ENCODE measurements at places on chromosomes 3 and 15. TPM values are rescaled to one million over a fixed set of nuclear protein-coding genes. Genes with fewer than 3 reads are reported as not detected.

Gene SPINK8
- not detected for total RNA-seq

Gene GRAMD2A
- total RNA-seq: not detected

GRCh38 chr15:48966595-48967301, 3.0 kb upstream of the SHC4 start:
- peak overlapping the region; percentile 79 for H3K27ac ChIP-seq
- H3K36me3 ChIP-seq: peaks cover 2% of the 10 kb centered on the region
- H3K4me3 ChIP-seq: no peak overlapping the region
- H3K4me1 ChIP-seq: peaks cover 45% of the 10 kb centered on the region
- peaks cover 33% of the 10 kb centered on the region for H3K27me3 ChIP-seq

Gene ALG1L2
- total RNA-seq: 0.96 TPM

Gene PLSCR2
- 0.35 TPM for total RNA-seq

DNA sequence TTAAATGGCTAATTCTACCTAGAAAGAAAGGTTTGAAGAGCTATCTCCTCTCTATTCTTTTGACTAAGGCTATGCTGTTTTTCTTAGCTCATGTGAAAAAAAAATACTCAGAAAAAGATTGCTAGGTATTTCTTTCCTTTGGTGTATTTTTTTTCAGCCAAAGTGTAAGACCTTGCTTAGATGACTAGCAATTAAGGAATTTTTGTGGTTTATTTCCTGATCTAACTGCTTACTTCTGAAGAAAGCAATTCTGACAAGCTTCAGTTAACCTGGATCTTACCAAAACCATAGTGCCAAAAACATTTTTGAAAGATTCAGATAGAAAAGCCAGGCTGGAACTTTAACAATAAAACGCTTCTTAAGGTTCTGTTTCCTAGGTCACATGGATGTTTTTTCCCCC, 315.6 kb downstream of the SOX2 start:
- no peaks in the 10 kb centered on the region for H3K27me3 ChIP-seq
- no peak overlapping the region for H3K4me3 ChIP-seq
- no peaks in the 10 kb centered on the region for H3K36me3 ChIP-seq
- no peaks in the 10 kb centered on the region for H3K4me1 ChIP-seq
- no peak for DNase-seq

Gene PATL2
- total RNA-seq: 20.5 TPM

DNA sequence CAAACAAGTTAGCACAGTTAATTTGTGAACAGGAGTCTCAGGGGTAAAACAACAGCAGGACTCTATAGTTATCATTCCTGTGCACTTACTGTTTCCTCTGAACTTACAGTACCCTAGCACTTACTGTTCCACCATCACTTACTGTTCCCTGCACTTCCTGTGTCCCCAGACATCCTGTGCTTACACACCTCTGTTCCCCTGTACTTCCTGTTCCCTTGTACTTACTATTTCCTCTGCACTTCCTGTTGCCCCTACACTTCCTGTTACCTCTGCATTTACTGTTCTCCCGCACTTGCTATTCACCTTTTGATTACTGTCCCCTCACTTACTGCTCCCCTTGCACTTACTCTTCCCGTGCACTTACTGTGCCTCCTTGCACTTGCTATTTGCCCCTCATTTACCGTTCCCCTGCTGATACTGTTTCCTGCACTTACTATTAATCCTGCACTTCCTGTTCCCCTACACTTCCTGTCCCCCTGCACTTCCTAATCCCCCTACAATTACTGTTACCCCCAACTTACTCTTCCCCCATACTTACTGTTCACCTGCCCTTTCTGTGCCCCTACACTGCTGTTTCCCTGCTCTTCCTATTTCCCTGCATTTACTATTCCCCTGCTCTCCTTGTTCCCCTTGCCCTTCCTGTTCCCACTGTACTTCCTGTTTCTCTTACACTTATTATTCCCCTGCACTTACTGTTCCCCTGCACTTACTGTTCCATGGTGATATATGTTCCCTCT, 30.3 kb downstream of the TPRA1 start:
- peaks cover 4% of the 10 kb centered on the region for H3K27me3 ChIP-seq
- H3K4me3 ChIP-seq: no peak overlapping the region
- peaks cover 9% of the 10 kb centered on the region for H3K4me1 ChIP-seq
- no peak for DNase-seq
- H3K27ac ChIP-seq: no peak overlapping the region

DNA sequence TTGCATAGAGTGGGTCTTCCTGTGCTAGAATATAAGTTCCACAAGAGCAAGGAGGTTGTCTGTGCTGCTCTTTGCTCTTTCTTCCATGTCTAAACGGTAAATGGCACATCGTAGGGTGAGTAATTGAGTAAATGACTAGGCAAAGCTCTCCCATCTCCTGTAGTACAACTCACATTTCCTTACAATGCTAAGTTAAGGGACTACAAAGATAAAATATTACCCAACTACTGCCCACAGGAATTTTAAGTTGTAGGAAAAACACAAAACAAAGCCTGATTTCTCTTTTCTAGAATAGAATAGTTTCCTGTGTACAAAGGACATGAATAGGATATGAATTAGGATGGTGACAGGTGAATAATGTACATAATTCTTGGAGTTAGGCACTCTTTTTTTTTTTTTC, 19.9 kb upstream of the LRIG1 start:
- H3K4me1 ChIP-seq: peaks cover 5% of the 10 kb centered on the region
- no peak overlapping the region for H3K4me3 ChIP-seq
- H3K36me3 ChIP-seq: no peaks in the 10 kb centered on the region
- H3K27ac ChIP-seq: no peak overlapping the region
- DNase-seq: no peak

Gene SEC62
- 61.0 TPM for total RNA-seq

DNA sequence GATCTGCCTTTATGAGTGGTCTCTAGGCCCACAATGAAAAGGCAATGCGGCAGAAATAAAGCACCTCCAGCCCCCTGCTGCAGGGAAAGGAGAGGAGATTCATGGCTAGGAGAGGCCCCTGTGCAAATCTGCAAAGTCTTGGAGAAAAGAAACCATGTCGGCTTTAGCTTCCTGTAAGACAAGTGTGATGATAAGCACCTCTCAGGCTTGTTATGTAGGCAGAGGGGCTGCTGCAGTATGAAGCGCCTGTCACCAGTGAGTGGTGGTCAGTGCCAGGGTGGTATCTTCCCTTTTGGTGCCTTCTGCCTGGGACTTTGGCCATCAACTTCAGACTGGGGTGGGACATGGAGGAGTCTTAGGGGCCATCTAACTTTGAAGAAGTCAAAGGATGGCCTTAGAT, 59.2 kb upstream of the ARHGEF3 start:
- H3K36me3 ChIP-seq: peaks cover 18% of the 10 kb centered on the region
- DNase-seq: no peak
- no peaks in the 10 kb centered on the region for H3K27me3 ChIP-seq
- H3K4me3 ChIP-seq: no peak overlapping the region
- peak overlapping the region; percentile 16 for H3K27ac ChIP-seq
- H3K4me1 ChIP-seq: peaks cover 63% of the 10 kb centered on the region

GRCh38 chr3:133023362-133023761, 14.8 kb upstream of the TMEM108 start:
- no peak overlapping the region for H3K27ac ChIP-seq
- H3K4me3 ChIP-seq: no peak overlapping the region
- H3K4me1 ChIP-seq: no peaks in the 10 kb centered on the region
- H3K36me3 ChIP-seq: no peaks in the 10 kb centered on the region
- DNase-seq: no peak
- peaks cover 7% of the 10 kb centered on the region for H3K27me3 ChIP-seq

GRCh38 chr3:195139091-195139875, 131.7 kb downstream of the XXYLT1 start:
- H3K27me3 ChIP-seq: no peaks in the 10 kb centered on the region
- H3K27ac ChIP-seq: no peak overlapping the region
- no peak for DNase-seq
- H3K36me3 ChIP-seq: peaks cover 9% of the 10 kb centered on the region
- no peaks in the 10 kb centered on the region for H3K4me1 ChIP-seq

Gene PROK2
- 0.60 TPM for total RNA-seq

DNA sequence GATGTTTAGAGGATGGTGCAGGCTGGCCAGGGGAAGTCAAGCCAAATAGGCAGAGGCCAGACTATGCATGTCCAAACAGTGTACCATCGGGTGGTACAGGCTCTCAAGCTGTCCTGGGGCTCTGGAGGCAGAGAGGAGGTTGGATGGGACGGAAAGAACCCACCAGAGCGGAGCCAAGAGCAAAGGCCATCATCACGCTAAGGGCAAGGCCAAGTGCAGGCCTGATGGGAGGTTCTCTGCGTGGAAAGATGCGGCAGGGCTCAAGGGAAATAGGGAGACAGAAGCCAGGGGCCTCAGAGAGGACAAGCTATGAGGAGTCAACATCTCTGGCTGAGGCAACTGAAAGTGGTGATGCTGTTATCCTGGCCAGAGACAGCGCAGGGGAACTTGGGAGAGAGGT, 102.7 kb downstream of the ASB7 start:
- peaks cover 7% of the 10 kb centered on the region for H3K4me1 ChIP-seq
- no peaks in the 10 kb centered on the region for H3K36me3 ChIP-seq
- no peak overlapping the region for H3K4me3 ChIP-seq
- no peak overlapping the region for H3K27ac ChIP-seq
- peaks cover 12% of the 10 kb centered on the region for H3K27me3 ChIP-seq
- DNase-seq: no peak

- H3K4me3 ChIP-seq: no peak overlapping the region
- no peak for DNase-seq
- no peaks in the 10 kb centered on the region for H3K4me1 ChIP-seq
- H3K27ac ChIP-seq: no peak overlapping the region
- peaks cover 2% of the 10 kb centered on the region for H3K36me3 ChIP-seq
- peaks cover 8% of the 10 kb centered on the region for H3K27me3 ChIP-seq
These were observed 13.6 kb downstream of the SCN11A start for GRCh38 chr3:39038165-39038564.

DNA sequence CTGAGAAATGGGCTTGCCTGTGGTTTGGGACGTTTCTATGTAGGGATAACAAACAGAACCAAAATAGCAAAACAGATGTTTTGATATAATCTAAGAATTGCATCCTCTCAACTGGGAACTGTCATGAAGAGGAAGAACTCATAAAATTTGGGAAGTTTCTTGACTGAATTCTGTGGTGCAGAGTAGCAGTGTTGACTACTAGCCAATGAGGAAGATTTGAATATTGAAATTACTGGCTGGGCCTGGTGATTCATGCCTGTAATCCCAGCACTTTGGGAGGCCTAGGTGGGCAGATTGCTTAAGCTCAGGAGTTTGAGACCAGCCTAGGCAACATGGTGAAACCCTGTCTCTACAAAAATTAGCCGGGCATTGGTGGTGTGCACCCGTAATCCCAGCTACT, 42.2 kb downstream of the ZNF609 start:
- no peaks in the 10 kb centered on the region for H3K27me3 ChIP-seq
- no peak for DNase-seq
- peak overlapping the region; percentile 37 for H3K4me3 ChIP-seq
- H3K27ac ChIP-seq: peak overlapping the region; percentile 92
- peaks cover 52% of the 10 kb centered on the region for H3K36me3 ChIP-seq

Gene LAMB2
- not detected for total RNA-seq

- H3K4me3 ChIP-seq: no peak overlapping the region
- no peak for DNase-seq
- no peaks in the 10 kb centered on the region for H3K27me3 ChIP-seq
- no peak overlapping the region for H3K27ac ChIP-seq
- no peaks in the 10 kb centered on the region for H3K36me3 ChIP-seq
These were observed 30.8 kb upstream of the SLC41A3 start for GRCh38 chr3:126114443-126115386.

- no peaks in the 10 kb centered on the region for H3K4me1 ChIP-seq
- no peaks in the 10 kb centered on the region for H3K27me3 ChIP-seq
- no peak overlapping the region for H3K4me3 ChIP-seq
- no peaks in the 10 kb centered on the region for H3K36me3 ChIP-seq
These were observed 40.8 kb downstream of the PLCH1 start for GRCh38 chr3:155704061-155704460.

Gene ABHD6
- 4.1 TPM for total RNA-seq

DNA sequence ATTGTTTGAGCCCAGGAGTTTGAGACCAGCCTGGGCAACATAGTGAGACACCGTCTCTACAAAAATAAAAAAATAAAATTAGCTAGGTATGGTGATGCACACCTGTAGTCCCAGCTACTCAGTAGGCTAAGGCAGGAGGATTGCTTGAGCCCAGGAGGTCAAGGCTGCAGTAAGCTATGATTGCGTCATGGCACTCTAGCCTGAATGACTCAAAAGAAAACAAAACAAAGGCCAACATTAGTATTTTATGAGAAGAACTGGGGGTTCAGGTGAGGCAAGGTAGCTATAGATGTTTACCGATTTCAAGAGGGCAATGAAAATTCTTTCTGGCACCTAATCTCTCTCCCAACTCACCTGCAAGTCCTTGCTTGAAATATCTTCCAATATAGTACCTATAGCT, 77.2 kb downstream of the GREM1 start:
- H3K36me3 ChIP-seq: no peaks in the 10 kb centered on the region
- DNase-seq: no peak
- no peaks in the 10 kb centered on the region for H3K4me1 ChIP-seq
- no peak overlapping the region for H3K27ac ChIP-seq

DNA sequence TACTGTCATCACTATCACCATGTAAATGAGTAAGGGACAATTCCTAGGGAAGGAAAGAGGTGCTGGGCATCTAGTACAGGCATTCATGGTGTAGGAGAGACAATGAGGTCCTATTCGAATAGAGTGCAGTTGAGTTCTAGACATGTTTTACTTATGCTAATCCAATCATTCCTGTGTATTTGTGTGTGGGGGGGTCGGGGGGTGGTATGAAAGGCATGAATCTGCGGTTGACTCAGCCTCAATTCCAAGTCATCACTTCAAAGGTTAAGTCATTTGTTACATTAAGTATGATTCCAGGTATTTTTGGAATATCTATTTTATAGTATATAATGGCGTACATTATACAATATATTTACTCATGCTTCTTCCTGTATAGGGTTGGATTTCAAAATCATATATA, 163.1 kb upstream of the GALNT15 start:
- H3K4me3 ChIP-seq: no peak overlapping the region
- no peaks in the 10 kb centered on the region for H3K4me1 ChIP-seq
- no peaks in the 10 kb centered on the region for H3K36me3 ChIP-seq
- H3K27me3 ChIP-seq: peaks cover 15% of the 10 kb centered on the region
- no peak for DNase-seq

Gene DLL4
- not detected for total RNA-seq

- H3K36me3 ChIP-seq: no peaks in the 10 kb centered on the region
- DNase-seq: no peak
- no peak overlapping the region for H3K27ac ChIP-seq
- peaks cover 21% of the 10 kb centered on the region for H3K27me3 ChIP-seq
These were observed 189.6 kb upstream of the UMPS start for GRCh38 chr3:124540550-124541211.

Gene CDC25A
- 23.4 TPM for total RNA-seq

GRCh38 chr3:42827654-42828053, 18.4 kb downstream of the ACKR2 start:
- H3K27ac ChIP-seq: no peak overlapping the region
- no peaks in the 10 kb centered on the region for H3K36me3 ChIP-seq
- H3K4me3 ChIP-seq: no peak overlapping the region
- H3K27me3 ChIP-seq: peaks cover 24% of the 10 kb centered on the region

Gene GOLGA6L4
- 0.83 TPM for total RNA-seq

- no peaks in the 10 kb centered on the region for H3K4me1 ChIP-seq
- DNase-seq: no peak
- H3K36me3 ChIP-seq: no peaks in the 10 kb centered on the region
- H3K27ac ChIP-seq: no peak overlapping the region
- H3K4me3 ChIP-seq: no peak overlapping the region
These were observed 29.6 kb upstream of the ADAMTS9 start for GRCh38 chr3:64717411-64717810.
